ENCODE measurements at places on chromosomes 16 and 17.
A peak's percentile ranks its signal among the peaks of the same experiment; 100 is the strongest.

GRCh38 chr17:75404223-75404730, 1.2 kb downstream of the GRB2 start:
- DNase-seq: peak; percentile 86

DNA sequence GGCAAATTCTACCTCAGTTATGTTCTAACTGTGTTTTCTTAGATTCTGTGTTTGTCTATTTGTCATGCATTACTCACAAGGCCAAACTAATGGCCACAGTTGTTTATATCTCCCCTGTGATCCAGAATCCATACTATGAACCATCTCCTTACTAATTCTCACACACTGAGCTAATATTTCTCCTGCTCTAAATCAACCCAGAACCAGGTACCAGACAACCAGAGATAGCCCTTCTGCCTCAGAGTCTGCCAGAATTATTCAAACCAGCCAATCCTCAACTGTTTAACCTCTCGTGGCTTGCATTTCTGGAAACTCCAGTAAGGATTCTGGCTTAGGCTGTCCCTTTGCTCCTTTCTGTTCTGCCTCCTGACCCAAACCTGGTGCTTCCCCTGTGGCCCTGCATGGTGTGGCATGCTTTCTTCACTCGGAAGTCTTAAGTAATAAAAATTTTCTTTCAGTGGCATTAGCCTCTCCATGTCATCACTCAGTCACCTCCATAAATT, 59.4 kb downstream of the EFCAB5 start:
- DNase-seq: no peak

- DNase-seq: no peak
These were observed 392.1 kb downstream of the SOX9 start for GRCh38 chr17:72512649-72513556.

- DNase-seq: no peak
These were observed 171.2 kb upstream of the SDK2 start for GRCh38 chr17:73815474-73815873.

DNA sequence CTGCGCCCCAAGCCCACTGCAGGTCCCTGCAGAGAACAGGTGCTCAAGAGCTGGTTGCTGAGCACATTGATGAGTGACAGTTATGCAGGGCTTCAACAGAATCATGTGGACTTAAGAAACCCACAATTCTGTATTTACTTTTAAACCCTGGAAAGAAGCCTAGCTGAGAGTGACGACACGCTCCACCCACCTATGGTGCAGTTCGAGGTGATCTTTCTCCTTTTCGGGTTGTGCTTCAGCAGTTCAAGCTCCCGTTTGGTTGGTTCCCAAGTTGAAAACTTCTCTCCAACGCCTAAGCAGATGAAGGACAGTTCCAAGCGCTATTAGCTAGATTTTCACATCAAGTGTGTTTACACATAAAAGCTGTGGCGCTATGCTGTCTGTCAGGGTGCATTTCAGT, 23.9 kb downstream of the USP22 start:
- DNase-seq: no peak

DNA sequence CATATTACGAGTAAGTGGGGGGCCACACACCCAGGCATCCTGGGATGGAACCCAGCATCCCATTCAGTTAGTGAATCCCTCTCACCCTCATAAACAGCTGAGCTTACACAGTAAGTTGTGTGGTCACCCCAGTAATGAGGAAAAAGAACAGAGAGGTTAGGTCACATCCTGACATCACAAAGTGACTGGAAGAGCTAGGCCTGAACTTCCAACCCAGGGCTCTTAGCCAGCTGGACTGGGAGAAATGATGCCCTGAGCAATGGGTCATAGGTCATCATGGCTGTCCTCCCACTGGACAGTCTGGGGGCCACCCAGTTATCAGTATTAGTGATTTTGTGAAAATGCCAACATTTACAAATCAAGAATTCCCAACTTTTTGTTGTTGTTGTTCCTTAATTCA, 205.3 kb downstream of the ZNF423 start:
- no peak for DNase-seq

- DNase-seq: peak; percentile 88
These were observed 7.0 kb upstream of the CDC42EP4 start for GRCh38 chr17:73318836-73319235.

DNA sequence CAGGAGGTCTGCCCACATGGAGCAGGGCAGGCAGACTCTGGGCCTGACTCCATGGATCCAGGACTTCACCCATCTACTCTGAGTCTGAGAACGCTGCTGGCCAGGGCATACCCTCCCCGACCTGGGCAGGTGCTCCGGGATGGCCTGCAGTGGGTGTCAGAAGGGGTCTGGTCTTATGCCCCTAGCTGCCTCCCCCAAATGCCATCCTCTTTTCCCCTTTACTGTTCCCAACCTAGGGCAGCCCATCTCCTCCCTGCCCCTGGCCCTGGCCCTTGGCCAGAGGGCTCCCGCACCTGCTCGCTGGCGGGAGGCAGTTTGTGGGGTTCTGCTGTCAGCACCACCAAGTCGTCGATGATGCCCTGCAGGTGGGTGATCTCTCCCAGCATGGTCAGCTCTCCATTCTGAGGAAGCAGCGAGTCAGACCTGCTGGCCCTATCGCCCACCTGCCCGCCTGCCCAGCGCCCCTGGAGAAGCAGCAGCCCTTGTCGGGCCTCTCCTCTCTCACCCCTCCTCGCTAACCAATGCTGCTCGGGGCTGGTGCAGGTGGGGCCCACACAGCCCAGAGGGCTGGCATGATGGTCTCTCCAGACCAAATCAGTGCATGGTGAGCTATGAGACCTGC, 8.2 kb downstream of the MTSS2 start:
- no peak for DNase-seq

GRCh38 chr16:35365675-35366074, 1906.3 kb downstream of the TP53TG3F start:
- DNase-seq: no peak

DNA sequence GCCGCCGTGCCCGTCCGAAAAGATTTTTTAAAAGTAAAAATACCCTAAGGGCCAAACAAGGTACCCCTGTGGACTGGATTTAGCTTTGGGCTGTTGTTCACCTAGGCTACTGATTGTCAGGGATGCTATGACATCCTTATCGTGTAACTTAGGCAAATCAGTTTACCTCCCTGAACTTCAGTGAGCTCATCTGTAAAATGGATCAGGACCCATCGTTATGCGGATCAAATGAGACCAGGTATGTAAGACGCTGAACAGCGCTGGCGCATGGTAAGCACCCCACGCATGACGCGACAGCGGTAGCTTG, 658 bp upstream of the ZNF771 start:
- no peak for DNase-seq

GRCh38 chr17:4566785-4567184, 6.4 kb upstream of the GGT6 start:
- peak; percentile 72 for DNase-seq

- no peak for DNase-seq
These were observed 66.8 kb downstream of the DNAH17 start for GRCh38 chr17:78510141-78511075.

- DNase-seq: no peak
These were observed 6.5 kb upstream of the LLGL1 start for GRCh38 chr17:18218756-18219415.

GRCh38 chr17:78924481-78925151, 571 bp downstream of the TIMP2 start:
- DNase-seq: no peak

DNA sequence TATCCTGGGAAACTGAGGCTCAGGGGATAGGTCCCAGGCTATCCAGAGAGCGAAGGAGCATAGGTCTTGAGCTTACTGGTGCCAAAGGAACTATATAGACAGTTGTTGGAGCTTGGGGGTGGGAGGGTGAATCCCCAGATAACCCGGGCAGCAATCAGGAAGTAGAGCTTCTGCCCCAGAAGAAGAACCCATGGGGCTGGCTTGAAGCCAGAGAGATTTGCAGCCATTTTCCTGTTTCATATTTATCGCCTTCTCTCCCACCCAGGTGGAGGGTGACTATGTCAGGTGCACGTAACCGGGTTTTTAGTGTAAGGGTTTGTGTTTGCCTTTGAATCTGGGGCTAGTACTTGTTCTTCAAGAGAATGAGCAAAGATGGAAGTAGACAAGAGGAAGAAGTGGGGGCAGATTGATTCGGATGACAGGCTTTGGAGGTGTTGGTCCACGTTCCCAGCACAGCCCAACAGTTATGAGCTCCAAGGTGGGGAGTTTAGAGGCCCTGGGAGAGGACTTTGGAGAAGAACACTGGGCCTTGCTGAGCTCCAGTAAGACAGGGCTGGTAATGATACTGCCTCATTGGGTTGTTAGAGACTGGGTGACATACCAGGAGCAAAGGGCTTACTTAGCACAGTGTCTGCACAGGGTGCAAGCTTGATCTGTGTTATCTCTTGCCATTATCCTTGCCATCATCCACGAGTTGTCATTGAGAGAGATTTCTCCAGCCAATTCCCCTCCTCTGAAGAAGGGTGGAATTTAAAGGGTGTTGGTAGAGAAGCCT, 145.6 kb downstream of the CCDC182 start:
- DNase-seq: no peak

DNA sequence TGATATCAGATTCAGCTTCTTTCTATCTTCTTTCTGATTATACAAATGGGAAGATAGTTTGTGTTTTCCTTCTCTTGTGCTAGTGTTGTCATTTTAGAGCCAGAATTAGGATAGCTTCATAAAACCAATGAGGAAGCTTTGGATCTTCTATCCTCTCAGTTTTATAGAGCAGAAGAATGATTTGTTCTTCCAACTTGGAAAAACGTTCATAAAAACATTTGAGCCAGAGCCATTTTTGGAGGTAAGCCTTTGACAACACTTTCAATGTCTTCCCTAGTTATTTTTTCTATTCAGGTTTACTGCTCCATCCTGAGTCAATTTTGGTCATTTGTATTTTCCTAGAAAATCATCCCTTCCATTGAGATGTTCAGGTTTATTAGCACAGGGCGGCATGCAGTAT, 91.2 kb upstream of the MYOCD start:
- no peak for DNase-seq

- no peak for DNase-seq
These were observed 179.3 kb downstream of the SEC14L1 start for GRCh38 chr17:77320044-77320440.

GRCh38 chr17:55057184-55057583, 88.6 kb downstream of the STXBP4 start:
- no peak for DNase-seq

- no peak for DNase-seq
These were observed 82.1 kb downstream of the SLC39A11 start for GRCh38 chr17:73010414-73010813.

DNA sequence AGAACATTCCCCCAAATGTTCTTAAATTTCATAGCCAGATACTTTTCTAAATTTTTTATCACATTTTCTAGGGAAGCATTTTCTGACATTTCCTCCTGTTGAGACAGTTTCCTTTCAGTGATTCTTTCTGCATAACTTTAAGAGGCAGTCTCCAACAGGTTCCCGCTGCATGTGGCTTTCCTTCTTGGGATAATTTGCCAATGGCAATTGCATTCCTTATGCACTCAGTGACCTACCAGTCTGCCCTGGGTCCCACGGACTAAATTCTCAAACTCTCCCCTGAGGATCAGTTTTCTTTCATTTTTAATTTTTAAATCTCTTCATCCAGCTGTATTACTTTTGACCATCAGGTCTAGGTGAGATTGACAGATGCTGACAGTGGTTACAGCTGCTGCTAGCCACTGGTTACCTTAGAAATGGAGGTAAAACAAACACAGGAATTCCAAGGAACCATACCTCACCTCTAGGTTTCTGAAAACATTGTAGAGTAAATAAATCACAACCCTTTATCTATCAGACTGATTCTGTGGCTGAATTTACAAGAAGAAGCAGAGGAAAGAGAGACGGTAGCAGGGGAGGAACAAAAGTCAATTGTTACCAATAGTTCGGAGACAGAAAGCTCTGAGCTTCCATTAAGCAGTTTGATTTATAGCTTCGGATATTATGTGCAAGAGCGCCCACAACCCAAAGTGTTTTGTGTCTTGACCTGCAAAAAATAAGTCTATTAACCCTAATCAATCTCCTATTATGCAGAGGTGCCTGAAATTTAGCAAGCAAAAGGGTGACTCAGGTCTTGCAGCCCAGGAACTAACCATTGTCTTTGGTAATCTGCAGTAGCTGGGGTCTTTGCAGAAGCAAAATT, 216.0 kb downstream of the PMP22 start:
- no peak for DNase-seq

- DNase-seq: no peak
These were observed 10.9 kb upstream of the MYO15B start for GRCh38 chr17:75576661-75577060.

DNA sequence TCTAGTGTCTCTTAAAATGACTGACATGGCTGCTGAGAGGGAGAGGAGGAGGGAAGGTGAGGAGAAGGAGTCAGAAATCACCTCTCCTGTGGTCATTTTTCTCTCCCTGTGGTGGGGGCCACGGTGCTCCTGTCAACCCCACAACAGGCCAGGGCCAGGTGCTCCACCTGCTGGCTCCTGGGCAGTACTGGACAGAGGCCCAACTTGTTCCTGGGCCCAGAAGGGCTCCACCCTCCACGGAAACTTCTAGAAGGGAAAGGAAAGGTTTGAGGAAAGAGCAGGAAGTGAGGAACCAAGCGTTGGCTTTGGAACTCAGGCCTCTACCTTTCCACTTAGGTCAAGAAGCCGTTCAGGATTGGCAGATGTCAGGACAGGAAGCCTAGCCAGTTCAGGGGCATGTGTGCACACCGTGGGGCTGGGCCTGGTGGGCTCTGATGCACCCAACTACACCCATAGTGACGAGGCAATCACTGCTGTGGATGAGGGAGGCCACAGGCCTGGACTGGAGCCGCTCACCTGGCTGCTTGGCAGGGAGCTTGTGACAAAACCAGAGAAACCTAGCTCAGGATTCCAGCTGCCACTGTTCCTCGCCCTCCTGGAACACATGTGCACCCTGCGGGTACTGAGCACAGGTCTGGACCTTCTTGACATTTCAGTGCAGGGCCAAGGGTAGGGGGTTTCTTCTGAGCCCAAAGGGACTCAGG, 36.1 kb downstream of the WNT3 start:
- peak; percentile 60 for DNase-seq

GRCh38 chr17:1398931-1399678, 917 bp downstream of the YWHAE start:
- DNase-seq: peak; percentile 72

- DNase-seq: peak; percentile 18
These were observed 22.1 kb downstream of the FCSK start for GRCh38 chr16:70476272-70477020.

- DNase-seq: peak; percentile 67
These were observed 3.4 kb downstream of the C1QTNF1 start for GRCh38 chr17:79027274-79027924.

DNA sequence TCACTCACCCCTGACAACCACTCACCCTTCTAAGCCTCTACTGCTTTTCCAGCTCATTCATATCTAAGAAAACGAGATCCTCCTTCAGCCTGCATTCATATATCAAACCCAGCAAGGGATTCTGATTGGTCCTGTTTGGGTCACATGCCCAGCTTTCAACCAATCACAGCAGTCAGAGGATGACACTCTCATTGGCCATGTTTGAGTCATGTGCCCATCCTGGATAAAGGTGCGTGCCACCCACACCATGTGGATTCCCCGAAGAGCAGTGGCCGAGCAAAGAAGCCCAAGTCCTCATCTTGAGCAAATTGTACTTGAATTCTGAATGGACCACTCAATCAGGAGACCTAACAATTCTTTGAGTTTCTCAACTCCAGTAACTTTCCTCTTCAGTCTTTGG, 45.0 kb downstream of the SCNN1G start:
- DNase-seq: no peak

Measured in erythroblast (primary cell).